Spinal cord (tissue), 10 donors: ENCODE measurements at places on chromosomes 11 and 22. TPM values are rescaled to one million over a fixed set of nuclear protein-coding genes. Genes with fewer than 3 reads are reported as not detected.

The MMP11 gene
- 7.7 TPM for polyA plus RNA-seq

The MISFA gene
- polyA plus RNA-seq: 7.8 TPM

The SUSD2 gene
- 20.9 TPM for polyA plus RNA-seq

The GCAT gene
- polyA plus RNA-seq: 27.5 TPM

The DDTL gene
- polyA plus RNA-seq: 7.5 TPM

The PATE2 gene
- polyA plus RNA-seq: 0.23 TPM

The DEFB131B gene
- polyA plus RNA-seq: not detected

The MUC5AC gene
- not detected for polyA plus RNA-seq

The ATP5MG gene
- polyA plus RNA-seq: 398 TPM

The OR52E1 gene
- not detected for polyA plus RNA-seq

The KCNK7 gene
- 0.90 TPM for polyA plus RNA-seq

The RFPL2 gene
- polyA plus RNA-seq: 6.6 TPM
